NCI-H748 treated with DMSO at 0.1 percent for 48 hours (cell line): ENCODE measurements at places on chromosomes 1 and 21.

DNA sequence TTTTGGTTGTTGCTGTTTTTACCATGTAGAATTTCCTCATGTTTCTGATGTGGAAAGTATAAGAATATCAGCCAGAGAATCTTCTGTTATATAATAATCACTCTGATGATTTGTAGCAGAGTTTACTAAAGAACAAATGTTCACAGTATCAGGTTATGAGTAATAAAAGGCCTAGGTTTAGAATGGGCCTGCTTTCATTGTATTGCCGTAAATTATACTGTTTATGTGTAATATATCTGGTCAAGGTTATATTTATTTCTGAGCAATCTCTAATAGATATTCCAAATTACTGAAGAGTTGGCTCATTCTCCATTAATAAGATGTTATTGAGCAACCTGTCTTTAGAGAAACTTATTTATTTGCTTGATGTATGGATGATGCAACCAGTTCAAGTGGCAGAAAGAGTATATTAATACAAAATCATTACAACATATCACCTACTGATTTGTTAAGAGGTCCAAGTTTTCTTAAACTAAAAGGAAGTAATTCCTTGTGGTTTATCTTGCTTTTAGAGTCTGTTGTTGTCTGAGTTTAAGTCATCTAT, 649.4 kb upstream of the CXADR start:
- DNase-seq, result no peak

GRCh38 chr1:1623631-1624442, 8.1 kb upstream of the MMP23B start:
- no peak for DNase-seq

- no peak for DNase-seq
Observed at GRCh38 chr1:41783189-41783639, 135.5 kb downstream of the HIVEP3 start.

- DNase-seq, result no peak
Observed at GRCh38 chr1:220652995-220653394, 37.2 kb upstream of the C1orf115 start.

- DNase-seq, result no peak
Observed at GRCh38 chr1:247064304-247064703, 14.3 kb downstream of the ZNF670 start.
